ENCODE measurements at places on chromosomes 7 and 10.

DNA sequence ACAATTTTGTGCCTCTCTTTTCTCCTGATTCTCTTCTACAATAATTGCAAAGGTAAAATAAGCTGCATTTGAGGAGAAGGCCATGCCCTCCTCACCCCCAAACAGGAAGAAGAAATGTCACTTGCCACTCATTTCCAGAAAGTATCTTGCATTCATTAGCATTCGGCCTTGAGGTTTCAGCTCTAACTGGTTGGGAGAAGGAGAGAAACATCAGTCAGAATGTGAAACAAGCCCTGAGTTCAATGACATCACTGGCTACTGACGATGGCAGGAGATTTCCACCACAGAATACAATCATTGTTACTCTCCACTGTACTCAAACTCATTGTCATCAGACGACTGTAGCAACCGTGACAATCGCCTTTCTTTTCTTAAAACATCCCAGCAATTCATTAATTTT, 72.8 kb downstream of the PRKCQ start:
- DNase-seq = peak; percentile 92

- DNase-seq = peak; percentile 15
Measured at GRCh38 chr10:6843481-6843881, 263.4 kb upstream of the PRKCQ start.

- no peak for DNase-seq
Measured at GRCh38 chr7:100859856-100860255, 7.3 kb upstream of the TRIP6 start.

DNA sequence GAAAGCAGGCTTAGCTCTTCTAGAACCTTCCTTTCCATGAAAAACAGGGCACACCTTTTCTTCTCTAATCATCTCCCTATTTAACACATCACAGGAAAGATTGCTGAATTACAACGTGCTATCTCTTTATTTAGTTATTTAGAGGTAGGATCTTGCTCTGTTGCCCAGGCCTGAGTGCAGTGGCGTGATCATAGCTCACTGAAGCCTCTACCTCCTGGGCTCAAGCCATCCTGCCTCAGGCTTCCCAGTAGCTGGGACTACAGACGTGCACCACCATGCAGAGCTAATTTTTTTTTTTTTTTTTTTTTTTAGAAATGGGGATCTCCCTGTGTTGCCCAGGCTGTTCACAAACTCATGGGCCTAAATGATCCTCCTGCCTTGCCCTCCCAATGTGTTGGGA, 251.2 kb downstream of the PRPF18 start:
- no peak for DNase-seq

- no peak for DNase-seq
Measured at GRCh38 chr7:36958111-36958733, 233.9 kb upstream of the AOAH start.

DNA sequence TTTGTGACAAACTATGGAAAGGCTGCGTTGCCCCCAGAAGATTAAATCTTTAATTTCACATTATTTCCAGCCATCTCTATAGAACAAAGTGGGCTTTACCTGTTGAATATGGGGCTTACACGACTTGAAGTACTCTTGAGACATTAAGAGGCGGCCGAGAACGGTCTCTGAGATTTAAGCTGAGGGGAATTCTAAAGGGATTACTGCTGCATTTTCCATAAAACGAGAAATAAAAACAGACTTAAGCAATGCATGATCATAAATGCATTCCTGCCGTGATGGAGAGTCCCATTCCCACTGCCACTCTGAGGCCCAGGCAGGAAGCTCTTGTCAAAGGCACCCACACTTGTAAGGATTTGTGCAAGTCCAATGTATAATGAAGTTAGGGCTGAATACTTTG, 329.7 kb upstream of the SHH start:
- DNase-seq = no peak

DNA sequence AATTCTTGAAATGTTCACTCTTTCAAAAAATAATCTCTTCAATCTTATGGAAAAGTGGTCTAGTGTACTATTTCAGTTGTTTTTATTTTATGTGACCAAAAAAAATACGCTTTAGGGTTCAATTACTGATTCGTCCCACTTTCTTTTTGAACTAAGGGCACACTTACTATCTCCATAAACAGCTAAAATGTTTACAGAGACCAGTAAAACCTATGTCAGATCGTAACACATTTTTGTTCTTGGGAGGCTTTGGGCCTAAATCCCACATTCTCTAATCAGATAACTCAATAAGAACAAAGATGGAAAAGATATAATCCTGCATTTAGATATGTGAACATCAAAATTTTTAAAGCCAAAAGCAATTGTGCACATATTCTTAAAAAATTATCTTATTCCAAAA, 29.8 kb upstream of the EPC1 start:
- no peak for DNase-seq

DNA sequence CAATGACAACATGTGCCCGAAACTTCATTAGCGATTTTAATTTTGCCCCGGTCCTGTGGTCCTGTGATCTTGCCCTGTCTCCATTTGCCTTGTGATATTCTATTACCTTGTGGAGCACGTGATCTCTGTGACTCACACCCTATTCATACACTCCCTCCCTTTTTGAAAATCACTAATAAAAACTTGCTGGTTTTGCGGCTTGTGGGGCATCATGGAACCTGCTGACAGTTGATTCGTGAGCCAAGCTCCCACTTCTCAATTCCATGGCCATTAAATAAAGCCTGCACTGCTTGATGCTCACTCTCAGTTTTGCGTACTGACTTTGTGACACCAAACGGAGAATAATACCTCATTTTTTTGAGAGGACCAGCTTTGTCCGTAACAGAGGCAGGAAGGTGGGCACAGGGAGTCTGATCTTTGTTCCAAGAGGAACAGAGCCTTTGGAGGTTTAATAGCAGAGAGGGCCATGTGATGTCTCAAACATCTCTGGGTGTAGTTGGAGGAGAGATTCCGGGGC, 3.8 kb upstream of the ADAMTS14 start:
- no peak for DNase-seq

DNA sequence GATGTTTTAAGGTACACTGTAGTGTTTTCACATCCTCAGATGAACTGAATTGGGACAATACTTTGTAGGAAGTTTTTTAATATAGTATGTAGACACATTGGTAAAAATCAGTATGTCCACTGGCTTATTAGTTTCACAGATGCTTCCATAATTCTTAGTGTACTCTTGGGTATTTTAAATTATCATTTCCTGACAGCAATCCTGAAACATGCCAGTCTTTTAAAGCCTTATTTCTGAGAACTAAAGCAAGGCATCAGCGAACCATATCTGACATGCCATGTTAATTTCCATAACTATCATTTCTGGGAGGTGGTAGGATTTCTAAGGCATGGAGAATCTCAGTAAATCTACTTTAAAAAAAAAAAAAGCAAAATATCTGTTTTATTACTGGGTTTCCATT, 266.4 kb downstream of the ADK start:
- DNase-seq = no peak

- no peak for DNase-seq
Measured at GRCh38 chr7:132743974-132744373, 167.7 kb upstream of the PLXNA4 start.

DNA sequence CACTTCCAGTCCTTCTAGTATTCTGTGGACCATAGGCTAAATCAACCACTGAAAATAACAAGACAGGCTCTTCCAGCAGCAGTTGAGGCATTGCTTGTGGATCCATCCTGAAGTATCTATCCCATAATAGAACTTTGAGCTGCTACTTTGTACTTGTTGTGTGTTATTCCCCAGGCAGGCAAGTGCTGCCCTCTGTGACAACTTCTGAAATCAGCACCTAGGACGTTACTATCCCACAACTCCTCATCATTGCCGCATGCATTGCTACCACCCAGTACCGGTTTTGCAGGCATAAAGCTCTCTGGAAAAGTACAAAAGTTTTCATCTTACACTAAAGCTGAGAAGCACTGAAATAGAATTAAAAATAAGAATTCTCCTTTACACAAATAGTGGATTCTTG, 145.3 kb downstream of the HTR7 start:
- DNase-seq = no peak

GRCh38 chr10:84175436-84175835, 1.8 kb downstream of the GPR15LG start:
- no peak for DNase-seq

DNA sequence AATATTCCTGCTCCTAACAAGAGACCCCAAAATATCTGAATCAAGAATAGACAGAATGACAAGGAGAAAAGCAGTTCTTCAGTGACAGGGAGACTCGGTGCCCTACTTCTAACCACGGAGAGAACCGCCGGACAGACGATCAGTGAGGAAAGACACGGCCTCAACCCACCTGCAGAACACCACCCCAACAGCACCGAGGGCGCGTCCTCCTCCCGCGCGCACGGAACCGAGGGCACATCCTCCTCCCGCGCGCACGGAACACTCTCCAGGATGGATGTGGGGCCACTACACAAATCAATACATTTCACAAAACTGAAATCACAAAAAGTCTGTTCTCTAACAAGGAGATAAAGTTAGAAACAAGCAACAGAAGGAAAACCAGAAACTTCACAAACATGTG, 9.7 kb upstream of the ADAM8 start:
- DNase-seq = no peak

- DNase-seq = no peak
Measured at GRCh38 chr7:37070471-37070870, 346.2 kb upstream of the AOAH start.

DNA sequence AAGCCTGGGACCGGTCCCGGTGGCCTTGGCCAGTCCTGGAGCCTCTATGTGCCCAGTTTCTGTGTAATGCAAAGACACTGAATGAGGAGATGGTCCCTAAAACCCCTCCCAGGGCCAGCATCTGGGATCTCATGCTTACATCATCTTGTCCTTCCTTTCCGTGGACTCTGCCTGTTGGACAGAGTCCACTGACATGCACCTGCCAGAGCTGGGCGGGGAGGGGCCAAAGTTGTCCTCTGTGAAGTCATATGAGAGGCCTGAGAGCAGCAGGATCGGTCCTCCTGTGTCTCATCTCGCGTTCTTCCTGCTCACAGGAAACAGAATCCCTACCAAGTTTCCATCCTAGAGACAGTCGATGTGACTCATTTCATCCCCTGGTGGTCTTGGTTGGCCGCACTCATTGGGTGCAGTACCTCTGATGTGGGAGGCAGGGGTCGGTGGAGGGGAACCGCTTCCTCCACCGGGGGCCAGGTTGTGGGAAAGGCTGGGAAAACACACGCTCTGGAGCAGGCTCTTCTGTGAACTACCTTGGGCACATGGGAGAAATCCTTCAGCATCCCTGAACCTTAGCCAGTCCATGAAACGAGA, 389.6 kb upstream of the PODXL start:
- no peak for DNase-seq
